ENCODE measurements at places on chromosomes 1 and 21.

GRCh38 chr1:68181165-68181556 is 51.2 kb downstream of the WLS start:
- no peak for DNase-seq

DNA sequence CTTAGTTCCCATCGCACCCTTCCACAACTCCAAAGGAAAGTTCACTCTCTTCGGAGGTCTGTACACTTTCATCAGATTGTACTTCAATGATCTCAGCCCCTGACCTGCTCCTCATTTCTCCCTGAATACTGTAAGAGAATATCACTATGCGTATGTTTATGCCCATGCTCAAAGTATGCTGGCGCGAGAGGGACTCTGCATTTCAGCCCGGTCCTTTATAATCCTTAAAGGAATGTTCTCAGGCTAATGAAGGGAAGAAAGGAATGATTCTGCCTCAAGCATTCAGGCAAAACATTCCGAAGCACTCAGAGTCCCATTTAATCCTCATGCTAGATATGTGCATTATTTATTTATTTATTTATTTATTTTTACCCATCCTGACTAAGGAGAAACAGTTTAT is 76.8 kb downstream of the PLD5 start:
- no peak for DNase-seq

GRCh38 chr1:19635646-19636045 is 8.5 kb upstream of the NBL1 start:
- no peak for DNase-seq

- DNase-seq: no peak
These were observed 105.9 kb upstream of the EDEM3 start for GRCh38 chr1:184860535-184860934.

GRCh38 chr21:45510466-45510955 is 31.7 kb downstream of the SLC19A1 start:
- no peak for DNase-seq

- no peak for DNase-seq
These were observed 24.1 kb upstream of the NFASC start for GRCh38 chr1:204846546-204846945.

- DNase-seq: no peak
These were observed 102.1 kb downstream of the JAK1 start for GRCh38 chr1:64864018-64864940.

GRCh38 chr1:78006521-78006920 is 1.8 kb downstream of the DNAJB4 start:
- DNase-seq: no peak

- DNase-seq: no peak
These were observed 569 bp upstream of the WARS2 start for GRCh38 chr1:119141020-119141424.

- DNase-seq: no peak
These were observed 90.4 kb downstream of the TIAM1 start for GRCh38 chr21:31253684-31254083.

GRCh38 chr1:232328486-232329102 is 301.3 kb downstream of the SIPA1L2 start:
- DNase-seq: no peak

- DNase-seq: no peak
These were observed 3.3 kb upstream of the C2CD2 start for GRCh38 chr21:41956926-41957729.

DNA sequence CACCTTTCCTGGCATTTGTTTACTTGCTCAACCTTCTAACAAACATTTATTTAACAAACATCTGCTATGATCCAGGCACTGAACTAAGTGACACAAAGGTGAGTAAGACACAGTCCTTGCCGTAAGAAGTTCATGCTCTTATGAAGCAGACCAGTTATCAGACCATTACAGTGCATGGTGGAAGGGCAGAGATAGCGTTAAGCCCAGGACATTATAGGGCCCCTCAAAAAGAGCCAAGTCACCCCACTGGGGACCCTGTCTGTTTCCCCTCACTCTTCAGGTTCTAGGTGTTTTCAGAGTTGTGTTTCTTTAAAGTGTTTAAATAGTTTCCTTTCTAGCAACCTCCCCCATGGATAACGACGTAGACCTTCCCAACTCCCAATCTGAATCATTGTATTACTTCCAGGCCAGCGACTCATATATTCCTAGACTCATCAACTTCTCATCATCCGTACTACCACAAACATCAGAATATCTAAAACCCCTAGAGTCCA is 39.3 kb downstream of the TCP10L start:
- DNase-seq: no peak

DNA sequence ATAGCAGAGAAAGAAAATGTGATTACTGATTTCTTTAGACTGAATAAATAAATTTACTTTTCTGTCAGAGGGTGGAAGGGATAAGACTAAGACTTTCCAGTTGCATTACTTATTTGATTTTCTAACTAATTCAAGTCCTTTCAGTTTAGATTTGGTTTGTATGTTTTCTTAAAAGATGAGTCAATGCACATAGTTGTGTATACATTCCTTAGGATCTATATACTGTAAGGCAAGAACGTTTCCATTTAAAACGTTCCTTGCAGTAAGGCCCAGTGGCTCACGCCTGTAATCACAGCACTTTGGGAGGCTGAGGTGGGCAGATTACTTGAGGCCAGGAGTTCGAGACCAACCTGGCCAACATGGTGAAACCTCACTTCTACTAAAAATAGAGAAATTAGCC is 14.5 kb upstream of the SERTAD4 start:
- DNase-seq: no peak

- DNase-seq: no peak
These were observed 18.4 kb upstream of the COP1 start for GRCh38 chr1:176225479-176225875.

DNA sequence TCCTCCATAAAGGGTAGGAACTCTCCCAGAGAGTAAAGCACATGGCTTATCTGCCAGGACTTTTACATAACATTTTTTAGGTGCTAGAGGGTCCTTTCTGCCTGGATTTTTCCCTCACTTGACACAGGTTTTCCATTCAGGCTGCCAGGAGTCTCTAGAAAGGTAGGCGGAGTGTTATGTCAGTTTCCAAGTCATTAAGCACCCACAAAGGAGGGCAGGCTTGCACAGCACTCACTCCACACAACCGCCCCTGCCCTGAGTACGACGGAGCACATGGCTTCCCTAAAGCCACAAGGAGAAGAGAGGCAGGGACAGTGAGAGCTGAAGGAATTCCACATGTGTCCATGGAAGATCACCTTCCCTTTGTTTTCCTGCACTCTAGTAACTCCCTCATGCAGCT is 55.7 kb downstream of the CAPZB start:
- DNase-seq: no peak

GRCh38 chr1:4837031-4837600 is 182.7 kb downstream of the AJAP1 start:
- DNase-seq: no peak

- no peak for DNase-seq
These were observed 138.0 kb downstream of the RERE start for GRCh38 chr1:8679395-8679800.

GRCh38 chr1:232899268-232899667 is 51.1 kb upstream of the NTPCR start:
- no peak for DNase-seq

DNA sequence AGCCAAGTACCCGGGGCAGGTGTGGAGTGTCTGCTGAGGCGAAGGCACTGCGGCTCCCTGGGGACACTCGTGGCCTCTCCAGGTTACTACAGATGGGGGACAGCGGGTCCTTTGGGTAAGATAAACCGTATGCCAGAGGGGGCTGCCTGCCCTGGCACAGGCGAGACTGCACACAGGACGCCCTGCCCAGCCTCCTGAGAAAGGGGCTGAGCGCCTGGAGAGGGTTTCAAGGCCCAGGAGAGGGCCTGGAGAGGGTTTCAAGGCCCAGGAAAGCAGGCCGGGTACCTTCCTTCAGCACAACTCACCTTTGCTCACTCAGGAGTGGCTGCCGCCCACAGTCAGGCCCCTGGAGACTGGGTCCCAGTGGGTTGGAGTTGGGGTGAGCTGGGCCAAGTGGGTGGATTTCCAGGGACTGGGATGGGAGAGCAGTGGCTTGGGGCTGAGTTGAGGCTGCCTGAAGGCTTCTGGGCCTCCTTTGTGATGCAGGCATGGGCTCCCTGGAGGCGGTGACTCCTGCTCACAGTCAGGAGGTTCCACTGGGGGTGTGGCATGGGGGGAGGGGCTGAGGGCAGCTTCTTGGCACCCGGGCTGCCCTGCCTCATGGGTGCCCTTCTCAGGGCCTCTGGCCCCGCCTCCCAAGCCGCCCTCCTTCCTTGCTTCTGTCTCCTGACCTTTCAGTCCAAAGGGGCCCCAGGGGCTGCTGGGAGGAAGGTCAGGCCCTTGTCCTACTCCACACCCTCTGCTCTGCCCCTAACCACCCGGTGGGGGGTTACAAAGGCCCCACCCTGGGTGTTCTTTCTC is at the start of gene MMEL1:
MMEL1 (minus strand) TSS at position 456 of the 801 bp plus-strand sequence. CDS start 3,532 bp downstream, outside the sequence.
- DNase-seq: no peak

- DNase-seq: no peak
These were observed 55.6 kb upstream of the PRMT6 start for GRCh38 chr1:107000902-107001301.

DNA sequence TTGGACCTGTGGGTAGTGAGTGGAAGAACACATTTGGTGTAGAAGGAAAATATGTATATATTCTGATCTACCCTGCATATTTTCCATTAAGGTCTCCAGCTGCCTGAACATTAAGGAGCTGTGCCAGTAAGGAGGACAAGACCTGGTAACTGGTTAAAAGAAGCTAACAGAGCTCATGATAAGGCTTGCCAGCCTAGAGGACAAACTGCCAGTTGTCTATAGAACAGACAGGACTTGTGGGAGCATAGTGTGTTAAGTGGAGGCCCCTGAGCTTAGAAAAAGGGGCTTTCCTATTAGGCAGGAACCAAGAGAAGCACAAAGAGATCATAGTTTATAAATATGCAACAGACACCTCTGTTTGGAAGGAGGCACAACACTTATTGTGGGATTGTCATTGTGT is 23.0 kb downstream of the DNM3 start:
- DNase-seq: no peak

GRCh38 chr1:208055535-208055934 is 144.6 kb upstream of the CD34 start:
- no peak for DNase-seq

DNA sequence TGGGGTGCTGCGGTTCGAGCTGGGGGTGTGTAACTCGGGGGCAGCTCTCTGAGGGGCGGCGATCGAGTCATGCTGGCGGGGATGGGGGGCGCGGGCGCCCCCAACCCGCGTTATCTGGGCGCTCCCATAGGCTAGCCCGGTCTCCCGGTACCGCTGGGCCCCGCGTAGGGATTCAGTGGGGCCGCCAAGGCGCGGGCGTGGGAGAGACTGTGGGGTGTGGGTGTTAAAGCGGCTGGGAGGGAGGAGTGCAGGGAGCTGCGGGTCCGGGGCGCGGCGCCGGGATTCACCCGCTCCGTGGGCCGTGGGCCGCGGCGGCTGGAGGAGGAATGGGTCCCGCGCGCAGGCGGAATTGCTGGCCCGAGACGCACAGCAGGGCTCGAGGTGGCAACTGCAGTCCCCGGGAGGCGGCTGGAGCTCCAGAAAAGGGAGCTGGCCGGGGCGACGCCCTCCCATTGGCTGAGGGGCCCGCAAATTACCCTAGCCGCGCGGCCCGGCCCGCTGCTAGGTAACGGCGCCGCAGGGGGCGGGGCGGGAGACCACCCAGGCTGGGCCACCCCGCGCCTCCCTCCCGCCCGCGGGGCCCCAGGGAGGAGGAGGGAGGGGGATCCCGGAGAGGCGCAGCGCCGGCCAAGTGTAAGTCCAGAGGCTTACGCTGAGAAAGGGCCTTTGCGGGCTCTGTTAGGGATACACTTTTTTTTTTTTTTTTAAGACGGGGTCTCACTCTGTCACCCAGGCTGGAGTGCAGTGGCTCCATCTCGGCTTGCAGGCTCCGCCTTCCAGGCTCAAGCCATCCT is at the start of gene PTCH2:
PTCH2 (minus strand) TSS at position 392 of the 794 bp plus-strand sequence; CDS start at position 71, 321 bp downstream.
- no peak for DNase-seq

GRCh38 chr21:14943616-14944015 is 121.2 kb downstream of the NRIP1 start:
- no peak for DNase-seq

GRCh38 chr1:54763816-54764132 is 549 bp downstream of the PARS2 start:
- no peak for DNase-seq

DNA sequence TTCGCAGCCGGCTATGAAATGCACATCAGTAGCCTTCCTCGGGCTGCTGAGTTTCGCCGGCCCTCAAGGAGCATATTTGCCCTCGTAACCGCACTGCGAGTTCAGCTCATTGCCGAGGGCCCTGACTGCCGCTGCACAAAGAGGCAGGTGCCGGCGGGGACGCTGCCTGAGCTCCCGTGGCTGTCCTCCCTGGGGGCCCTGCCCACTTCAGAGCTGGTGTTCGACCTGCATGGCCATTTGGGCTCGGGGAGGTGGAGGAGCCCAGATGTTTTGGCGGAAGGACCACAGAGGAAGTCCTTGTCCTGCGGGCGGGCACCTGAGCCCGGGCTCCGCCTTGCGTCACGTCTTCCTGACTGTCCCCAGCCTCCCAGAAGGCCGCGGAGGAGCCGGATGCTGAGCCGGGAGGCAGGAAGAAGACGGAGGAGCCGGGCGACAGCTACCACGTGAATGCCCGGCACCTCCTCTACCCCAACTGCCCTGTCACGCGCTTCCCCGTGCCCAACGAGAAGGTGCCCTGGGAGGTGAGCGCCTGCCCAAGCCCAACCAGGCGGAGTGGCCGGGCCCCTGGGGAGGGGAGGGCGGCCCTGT is 29.9 kb upstream of the LRRC3 start:
- DNase-seq: no peak

DNA sequence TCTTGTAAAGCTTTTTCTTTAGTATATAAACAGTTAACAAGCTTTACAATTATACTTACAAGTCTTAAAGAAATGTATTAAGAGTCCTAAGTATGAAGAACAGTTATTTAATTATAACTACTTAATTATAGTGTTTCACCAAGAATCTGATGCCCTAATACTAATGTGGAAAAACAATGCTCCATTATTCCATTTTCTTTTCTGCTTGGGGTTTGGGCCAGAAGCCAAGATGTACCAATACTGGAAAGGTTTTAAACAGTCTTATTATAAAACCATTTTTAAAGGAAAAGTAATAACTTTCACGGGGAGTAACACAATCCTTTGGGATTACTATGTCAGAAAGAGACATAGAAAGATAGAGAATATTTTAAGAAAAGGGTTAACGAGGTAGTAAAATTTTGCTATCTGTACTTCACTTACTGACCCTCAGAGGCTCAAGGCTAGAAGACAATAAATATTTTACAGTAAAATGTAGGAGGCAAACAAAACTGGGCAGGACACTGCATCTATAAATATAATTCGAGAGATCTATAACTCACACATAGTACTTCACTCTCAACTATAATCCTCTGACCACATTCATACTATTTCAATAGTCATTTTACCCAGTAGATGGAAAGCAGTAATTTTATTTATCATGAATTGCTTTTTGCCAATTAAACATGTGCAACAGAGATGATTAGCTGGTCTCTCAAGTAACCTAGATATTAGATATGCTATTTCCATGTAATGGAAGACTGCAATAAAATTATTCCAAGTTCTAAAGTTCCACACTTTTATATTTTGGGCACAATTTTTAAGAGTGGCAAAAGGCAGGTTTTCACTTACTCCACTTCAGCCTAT is 63.9 kb downstream of the LTN1 start:
- DNase-seq: no peak

- no peak for DNase-seq
These were observed 10.0 kb downstream of the GJA8 start for GRCh38 chr1:147912553-147912952.

Measured in activated naive CD8-positive, alpha-beta T cell treated with anti-CD3 and anti-CD28 coated beads, Interleukin-2, amount 50 U/mL, for 16 hours (primary cell).